Effector CD4-positive, alpha-beta T cell (primary cell): ENCODE measurements at places on chromosomes 3 and 15.

- no peak for DNase-seq
These were observed 54.2 kb downstream of the DTWD1 start for GRCh38 chr15:49675041-49675440.

- no peak for DNase-seq
These were observed 21.2 kb upstream of the SIAH2 start for GRCh38 chr3:150783920-150784746.

DNA sequence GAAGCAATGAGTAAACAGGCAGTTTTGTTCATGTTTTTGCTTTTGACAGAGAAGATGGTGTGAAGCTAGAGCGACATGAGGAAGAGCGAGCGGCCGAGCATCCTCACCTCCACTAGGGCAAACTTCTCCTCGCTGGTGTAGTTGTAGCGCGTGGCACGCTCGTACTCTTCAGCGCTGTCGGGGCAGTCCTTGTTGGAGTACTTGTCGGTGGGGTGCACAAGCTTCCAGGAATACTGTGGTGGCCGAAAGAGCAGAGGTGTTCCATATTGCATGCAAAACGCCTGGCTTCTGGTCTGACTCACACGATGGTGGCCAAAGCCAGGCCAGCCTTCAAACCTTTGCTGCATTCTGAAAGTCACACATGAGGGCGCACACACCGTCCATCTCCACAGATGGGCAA lies 54.3 kb downstream of the CYFIP1 start:
- DNase-seq = no peak

DNA sequence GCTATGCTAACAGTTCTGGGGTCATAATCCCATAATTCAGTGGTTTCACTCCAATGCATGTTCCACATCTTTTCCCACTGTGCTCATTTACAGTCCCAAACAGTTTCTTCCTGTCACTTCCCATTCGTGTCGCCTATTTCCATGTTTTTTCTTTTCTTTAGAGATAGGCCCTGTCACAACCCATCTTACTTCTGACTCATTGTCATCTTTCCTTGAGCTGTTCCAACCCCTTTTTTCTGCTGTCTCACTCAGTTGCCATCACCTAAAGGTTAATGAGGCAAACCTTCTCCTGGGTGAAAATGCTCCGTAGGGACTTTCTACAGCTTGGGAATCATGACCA lies 814.5 kb downstream of the VGLL3 start:
- no peak for DNase-seq

GRCh38 chr3:61172684-61173083 lies 78.6 kb downstream of the FHIT start:
- DNase-seq = no peak

DNA sequence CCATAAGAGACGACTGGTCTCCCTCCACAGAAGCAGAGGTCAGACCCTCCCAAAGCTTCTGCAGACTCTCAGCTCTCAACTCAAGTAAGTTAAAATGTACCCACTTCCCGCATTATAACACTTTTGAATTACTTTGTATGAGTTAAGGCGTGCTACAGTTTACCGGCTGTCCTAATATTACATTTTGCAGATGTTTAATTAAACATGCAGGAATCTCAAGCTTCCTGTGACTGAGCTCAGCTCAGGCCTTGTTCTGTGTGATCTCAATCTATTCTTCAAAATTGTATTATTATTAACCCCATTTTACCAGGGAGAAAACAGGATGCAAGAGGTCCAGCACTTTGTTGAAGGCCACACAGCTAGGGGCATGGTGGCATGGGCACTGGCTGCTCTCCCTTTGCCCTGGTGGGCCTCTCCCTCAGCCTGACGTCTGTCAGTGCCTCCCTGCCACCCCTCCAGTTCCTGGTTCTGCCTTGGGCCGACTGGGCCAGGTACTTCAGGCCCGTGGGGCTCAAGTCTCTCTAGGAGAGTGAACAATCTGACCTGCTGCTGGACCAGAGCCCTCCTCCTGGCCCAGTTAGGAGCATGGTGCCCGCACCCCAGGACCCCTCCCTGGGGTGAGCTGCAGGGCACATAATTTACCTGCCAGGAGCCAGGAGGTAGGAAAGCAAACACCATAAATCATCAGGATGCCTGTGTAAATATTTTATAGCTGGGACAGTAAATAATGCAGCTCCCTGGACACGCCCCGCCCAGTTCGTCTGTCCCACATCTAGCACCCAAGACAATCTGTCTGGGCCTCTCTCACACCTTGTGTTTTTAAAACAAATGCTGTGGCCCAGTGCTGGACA lies 14.9 kb upstream of the RFT1 start:
- DNase-seq = no peak

GRCh38 chr3:123660141-123660675 lies 75.4 kb upstream of the HACD2 start:
- no peak for DNase-seq

DNA sequence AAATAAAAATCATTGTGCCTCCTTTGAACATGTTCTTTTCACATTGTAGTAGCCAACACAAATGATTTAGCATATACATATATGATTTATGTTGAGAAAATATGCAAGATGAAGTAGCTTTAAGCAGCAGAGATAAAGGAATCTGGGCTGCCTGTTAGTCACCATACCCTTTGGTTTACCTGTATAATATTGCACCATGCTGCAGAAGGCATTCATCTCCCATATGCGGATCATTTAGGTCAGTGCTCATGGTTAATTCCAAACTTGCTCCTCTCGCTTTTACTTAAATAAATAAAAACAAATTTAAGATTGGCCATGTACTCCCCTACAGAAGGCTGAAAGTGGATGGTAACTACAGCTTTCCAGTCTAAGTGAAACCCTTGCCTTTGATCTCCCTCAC lies 86.7 kb upstream of the TBL1XR1 start:
- DNase-seq = no peak

- DNase-seq = no peak
These were observed 397.3 kb upstream of the RASGRP1 start for GRCh38 chr15:38961931-38962330.

DNA sequence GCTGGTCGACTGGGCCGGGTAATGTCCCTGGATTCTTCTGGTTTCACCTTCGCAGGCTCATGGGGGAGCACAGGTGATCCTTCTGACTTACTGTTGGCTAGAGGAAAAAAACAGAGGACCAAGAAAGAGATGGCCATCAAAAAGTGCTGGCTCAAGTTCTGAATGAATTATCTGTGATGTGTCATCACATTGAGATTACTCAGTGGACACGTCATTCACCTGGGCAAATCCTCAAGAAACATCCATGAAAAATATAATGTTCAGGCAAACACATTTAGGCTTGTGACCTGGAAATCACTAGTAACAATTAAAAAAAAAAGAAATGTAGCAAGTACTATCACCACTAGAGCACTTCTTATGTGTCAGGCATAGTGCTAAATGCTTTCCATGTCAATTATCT lies 81.5 kb upstream of the SLC2A2 start:
- DNase-seq = no peak

DNA sequence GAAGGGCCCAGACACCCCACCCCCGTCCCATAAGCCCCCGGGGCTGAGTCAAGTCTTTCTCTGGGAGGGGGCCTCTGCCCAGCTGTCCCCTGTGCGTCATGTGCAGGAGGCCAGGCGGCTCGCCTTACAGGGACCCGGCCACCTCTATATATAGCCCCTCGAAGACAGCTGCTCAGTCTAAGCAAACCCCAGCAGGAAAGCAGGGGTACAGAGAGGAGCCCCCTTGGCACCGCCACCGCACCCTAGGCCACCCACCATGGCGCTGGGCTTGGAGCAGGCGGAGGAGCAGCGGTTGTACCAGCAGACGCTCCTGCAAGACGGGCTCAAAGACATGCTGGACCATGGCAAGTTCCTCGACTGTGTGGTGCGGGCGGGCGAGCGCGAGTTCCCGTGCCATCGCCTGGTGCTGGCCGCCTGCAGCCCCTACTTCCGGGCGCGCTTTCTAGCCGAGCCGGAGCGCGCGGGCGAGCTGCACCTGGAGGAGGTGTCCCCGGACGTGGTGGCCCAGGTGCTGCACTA lies at the start of gene KLHL40:
Gene KLHL40 (plus strand): TSS at position 175 of the 519 bp plus-strand sequence. CDS start 82 bp downstream, at position 257.
- no peak for DNase-seq

GRCh38 chr15:42078903-42079302 lies 15.5 kb downstream of the PLA2G4D start:
- no peak for DNase-seq

GRCh38 chr3:171974986-171975837 lies 64.2 kb upstream of the FNDC3B start:
- no peak for DNase-seq

DNA sequence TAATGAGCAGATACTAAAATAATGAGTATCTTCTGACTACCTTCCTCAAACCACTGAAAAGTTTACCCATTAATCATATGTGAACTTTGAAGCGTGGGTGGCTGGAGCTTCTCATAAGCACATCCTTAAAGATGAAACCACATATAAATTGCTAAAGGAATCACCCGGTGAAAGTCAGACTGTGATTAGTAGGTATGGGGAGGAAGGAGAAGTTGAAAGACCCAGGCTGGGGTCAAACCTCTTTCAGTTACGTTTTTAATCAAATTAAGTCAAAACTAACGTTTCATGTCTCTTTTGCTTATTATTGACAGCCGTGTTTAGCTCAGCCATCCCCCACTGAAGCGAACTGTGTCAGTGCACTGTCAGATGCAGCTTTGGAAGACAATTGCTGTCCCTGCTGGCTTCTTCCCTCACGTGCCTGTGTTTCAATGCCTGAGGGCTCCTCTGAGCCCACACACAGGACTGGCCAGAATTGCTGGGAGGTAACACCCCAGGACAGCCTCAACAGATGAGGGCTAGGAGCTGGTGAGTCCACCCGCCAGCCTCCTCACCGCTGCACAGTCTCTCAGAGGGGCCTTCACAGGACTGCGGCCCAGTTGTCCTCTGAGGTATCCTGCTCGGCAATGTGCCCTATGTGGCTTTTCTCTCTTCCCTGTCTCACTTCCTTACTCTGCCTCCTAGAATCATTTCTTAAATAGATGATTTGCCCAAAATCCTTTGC lies 29.3 kb upstream of the SH3BP5 start:
- DNase-seq = no peak

GRCh38 chr3:36319680-36320079 lies 60.6 kb upstream of the STAC start:
- DNase-seq = no peak

GRCh38 chr15:63526401-63526800 lies 22.0 kb downstream of the USP3 start:
- DNase-seq = no peak

GRCh38 chr15:74377831-74378766 lies 10.7 kb upstream of the CYP11A1 start:
- no peak for DNase-seq

- DNase-seq = no peak
These were observed 14.3 kb upstream of the P2RY12 start for GRCh38 chr3:151398895-151399294.

DNA sequence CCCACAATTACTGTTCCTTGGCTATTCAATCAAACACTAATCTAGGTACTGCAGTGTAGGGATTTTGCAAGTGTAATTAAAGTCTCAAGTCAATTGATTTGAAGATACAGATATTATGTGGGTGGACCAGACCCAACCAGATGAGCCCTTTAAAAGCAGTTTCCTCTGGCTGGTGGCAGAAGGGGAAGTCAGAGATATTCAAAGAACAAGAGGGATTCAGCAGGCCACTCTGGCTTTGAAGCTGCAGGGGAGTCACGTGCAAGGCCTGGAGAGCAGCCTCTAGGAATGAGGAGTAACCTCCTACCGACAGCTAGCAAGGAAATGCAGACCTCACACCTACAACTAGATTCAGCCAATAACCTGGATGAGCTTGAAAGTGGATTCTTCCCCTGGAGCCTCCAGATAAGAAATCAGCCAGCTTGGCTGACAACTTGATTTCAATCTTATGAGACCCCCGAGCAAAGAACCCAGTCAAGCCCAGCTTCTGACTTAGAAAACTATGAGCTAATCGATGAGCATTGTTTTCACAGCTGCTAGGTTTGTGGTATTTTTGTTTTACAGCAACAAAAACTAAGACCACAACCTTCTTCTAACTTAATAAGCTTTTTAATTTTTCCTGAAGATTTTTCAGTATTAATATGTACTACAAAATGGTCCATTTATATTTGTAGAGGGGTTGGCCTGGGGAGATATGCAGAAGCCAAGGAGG lies 13.4 kb downstream of the HACD2 start:
- DNase-seq = no peak

DNA sequence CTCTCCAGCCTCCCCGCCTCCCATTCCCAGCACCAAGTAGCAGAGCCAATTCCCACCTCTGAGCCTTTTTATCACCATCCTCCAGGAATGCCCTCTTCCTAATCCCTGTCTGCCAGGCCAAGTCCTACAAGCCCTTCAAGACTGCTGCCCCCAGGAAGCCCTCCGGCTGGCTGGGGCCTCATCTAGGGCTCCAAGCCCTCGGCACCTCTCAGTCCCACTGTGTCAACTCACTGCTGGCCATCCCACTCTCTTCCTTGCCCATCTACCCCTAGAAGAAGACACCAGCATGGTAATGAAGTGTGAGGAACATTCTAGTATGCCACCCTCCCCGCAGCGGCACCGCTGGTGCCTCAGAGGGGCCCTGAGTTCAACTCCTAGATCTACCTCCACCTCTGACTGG lies 10.0 kb upstream of the GRIP2 start:
- DNase-seq = no peak

DNA sequence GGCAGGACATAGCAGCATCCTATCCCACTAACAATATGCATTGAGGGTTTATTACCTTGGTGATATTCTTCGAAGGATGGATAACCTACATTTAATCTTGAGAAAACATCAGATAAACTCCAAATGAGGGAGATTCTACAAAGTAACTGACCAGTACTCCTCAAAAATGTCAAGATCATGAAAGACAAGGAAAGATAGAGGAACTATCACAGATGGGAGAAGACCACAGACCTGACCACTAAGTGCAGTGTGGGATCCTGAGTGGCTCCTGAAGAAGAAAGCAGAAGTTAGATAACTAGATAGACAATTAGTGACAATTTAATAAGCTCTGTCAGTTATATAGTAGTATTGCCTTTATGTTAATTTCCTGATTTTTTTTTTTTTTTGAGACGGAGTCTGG lies 17.7 kb upstream of the CGNL1 start:
- no peak for DNase-seq

GRCh38 chr3:54056521-54056920 lies 65.8 kb upstream of the CACNA2D3 start:
- DNase-seq = no peak

- no peak for DNase-seq
These were observed 3.0 kb downstream of the ONECUT1 start for GRCh38 chr15:52787123-52787503.

GRCh38 chr15:42707873-42708544 lies 28.9 kb downstream of the CDAN1 start:
- no peak for DNase-seq
